ENCODE measurements at places on chromosomes 6 and 20.

DNA sequence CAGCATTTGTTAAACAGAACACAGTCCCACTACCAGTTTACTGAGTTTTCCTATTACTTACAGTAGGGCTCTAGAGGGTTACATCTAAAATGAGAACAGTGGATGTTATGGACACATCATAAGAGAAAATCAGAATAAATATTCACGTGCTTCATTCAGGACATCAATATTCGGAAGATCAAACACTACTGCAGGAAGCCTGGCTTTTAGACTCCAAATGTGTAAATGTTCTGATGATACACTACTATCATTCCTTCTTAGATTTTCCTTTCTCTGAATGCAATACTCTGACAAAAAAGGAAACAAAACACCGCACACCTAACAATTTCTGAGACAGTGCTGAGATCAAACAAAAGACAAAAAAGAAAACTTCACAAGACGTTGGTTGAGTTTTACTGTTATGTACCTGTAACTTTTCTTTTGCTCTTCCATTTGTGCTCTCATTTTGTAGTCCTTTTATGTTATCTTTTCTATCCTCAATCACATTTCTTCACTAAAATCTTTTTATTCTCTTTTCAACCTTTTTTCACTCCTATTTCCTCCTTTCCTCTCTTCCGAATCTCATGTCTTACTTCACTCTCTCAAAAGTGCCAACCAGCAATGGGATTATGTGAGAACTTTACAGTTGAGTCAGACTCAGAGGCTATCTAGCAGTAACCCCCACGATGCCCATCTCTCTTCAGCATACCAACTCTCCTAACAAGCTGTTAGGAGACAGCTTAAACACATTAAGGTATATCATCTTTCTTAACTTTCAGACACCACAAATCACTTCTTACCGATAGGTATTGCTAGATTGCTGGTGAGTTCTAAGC lies 1.7 kb downstream of the FAM184A start:
- no peak for DNase-seq

DNA sequence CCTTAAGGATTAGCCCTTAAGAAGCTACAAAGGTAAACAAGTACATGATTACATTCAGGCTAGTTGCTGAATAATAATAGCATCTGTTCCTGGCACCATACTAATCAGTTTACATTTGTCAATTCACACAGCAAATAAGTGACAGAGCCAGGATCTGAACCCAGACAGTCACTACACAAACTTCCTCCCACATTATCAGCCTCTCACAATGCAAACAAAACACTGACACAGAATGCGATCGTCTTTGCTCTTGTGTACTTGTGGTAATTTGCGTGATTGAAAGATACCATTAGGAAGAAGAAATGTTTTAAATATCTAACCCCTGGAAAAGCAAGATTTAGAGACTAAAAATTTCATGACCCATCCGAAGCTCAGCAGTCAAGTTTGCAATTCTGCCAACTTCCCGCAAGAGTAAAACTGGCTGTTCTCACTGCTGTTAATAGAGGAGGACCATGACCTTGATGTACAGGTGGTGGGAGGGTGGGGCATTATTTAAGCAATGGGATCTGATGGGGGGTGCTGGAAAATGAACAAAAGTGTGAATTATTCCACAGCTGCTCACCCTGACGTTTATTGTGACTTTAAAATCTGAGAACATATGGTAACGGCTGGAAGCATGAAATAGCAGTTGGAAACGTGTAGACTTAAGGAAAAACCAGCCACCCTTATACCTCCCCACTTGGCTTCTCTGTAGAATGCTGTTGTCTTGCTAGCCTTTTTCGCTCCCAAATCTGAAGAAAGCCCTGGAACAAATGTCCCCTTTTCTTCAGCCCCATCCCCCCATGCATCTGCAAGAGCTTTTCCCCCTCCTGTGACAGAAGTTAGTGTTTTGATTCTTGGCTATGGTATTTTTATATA lies 95.3 kb upstream of the ARMC2 start:
- no peak for DNase-seq

GRCh38 chr6:135830452-135830881 lies 21.0 kb upstream of the PDE7B start:
- no peak for DNase-seq

GRCh38 chr6:78947962-78948361 lies 80.6 kb downstream of the IRAK1BP1 start:
- no peak for DNase-seq

DNA sequence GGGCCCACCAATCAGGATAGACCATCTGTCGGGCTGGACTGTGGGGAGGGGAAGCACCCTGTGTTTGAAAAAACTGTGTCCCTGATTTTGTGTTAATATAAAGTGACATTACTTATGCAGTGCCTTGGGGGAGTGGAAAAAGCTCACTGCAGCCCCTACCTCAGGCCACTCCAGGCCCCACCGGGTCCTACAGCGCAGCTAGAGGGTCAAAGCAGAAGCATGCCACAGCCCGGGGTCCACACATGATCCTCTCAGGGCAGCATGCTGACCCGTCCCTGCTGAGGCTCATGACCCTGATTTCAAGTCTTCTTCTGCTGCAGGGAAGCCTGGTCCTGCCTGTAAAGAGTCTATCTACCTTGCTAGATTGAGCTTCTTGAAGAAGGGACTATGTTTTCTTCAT lies 133.0 kb upstream of the PLCB4 start:
- DNase-seq, result no peak

DNA sequence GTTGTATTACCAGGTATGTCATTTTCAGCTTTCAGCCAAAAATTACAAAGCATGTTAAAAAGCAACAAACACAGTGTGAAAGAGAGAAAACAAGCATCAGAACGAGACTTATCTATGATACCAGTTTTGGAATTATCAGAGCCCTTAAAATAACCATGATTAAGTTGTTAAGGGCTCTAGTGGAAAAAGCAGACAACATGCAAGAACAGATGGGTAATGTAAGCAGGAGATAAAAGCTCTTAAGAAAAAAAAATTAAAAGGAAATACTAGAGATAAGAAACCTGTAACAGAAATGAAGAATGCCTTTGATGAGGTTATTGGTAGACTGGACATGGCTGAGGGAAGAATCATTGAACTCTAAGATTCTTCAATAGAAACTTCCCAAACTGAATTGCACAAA lies 127.5 kb upstream of the SCGN start:
- DNase-seq, result no peak

GRCh38 chr6:34526992-34527728 lies 29.0 kb downstream of the SPDEF start:
- DNase-seq, result peak; percentile 62

GRCh38 chr6:101118136-101118396 lies 236.9 kb upstream of the ASCC3 start:
- no peak for DNase-seq

- DNase-seq, result peak; percentile 19
These were observed 8.7 kb downstream of the ZNF335 start for GRCh38 chr20:45963059-45964005.

GRCh38 chr6:169949511-169950097 lies 198.2 kb downstream of the ERMARD start:
- no peak for DNase-seq

- DNase-seq, result no peak
These were observed 1155.3 kb upstream of the GJE1 start for GRCh38 chr6:140977403-140977802.

Measured in NCI-H2107 (cell line).